LoVo (cell line): ENCODE measurements at places on chromosomes 11 and 22.
A peak's percentile ranks its signal among the peaks of the same experiment; 100 is the strongest.

DNA sequence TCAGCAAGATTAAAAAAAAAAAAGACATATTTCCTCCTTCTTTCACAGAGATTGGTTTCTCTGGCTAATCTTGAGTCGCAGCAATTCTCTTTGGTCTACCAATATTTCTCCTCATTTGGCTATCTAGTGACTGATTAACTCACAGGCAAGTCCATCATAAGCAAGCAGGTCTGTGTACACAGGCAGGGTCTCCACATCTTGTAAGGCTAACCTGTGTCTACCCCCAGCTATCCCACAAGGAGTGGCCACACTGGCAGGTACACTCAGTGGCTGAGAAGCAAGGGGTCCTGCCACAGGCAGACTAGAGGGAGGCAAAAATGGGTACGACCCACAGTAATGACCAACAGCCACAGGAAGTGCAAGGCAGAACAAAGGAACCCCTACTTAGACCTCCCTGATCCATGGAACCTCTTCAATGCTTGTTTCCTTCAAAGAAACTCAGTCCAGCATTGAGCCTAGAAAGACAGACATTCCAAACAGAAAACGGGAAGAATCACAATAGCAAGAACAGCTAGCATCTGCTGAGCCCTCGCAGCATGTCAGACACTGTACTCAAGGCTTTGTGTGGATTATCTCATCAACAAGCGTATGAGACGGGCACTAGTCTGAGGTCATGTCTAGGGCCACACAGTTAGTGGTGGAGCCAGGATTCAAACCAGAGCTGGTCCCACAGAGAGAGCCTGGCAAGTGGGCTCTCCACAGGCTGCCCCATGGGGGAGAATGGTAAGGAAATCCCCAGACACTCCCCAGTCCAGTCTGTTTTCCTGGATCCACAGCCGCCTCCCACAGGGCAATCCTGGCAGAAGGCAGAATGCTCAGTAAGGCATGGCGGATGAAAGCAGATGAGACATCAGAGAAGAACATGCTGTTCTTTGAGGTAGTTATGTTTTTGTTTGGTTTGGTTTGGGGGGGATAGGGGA, 34.3 kb downstream of the PLEKHA7 start:
- DNase-seq, result no peak

DNA sequence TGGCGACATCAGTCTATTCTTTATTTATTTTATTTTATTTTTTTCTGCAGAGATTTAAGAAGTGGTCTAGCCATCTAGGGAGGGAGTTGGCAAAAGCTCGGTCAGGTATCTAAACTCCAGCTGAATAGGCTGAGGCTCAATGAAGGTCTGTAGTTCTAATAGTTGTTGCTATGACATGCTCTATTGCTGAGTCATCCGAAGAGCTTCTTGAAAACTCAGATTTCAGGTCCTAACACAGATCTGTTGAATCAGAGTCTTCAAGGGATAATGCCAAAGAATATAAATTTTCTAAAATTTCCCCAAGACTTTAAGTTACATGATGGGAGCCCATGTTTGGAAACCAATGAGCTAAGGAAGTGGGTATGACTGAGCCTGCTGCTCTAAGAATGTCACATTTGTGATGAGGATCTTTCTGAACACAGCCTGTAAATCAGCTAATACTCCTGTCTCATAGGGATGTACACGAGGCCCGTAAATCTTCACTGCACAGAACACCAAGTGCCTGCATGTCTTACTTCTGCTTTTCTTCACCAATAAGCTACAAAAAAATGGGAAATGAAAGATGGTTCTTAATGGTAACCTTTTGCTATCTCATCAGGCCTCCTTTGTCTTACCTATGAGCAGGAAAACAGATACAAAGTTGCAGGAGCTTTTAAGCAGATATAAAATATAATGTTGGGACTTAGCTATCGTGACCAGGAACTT, 901.4 kb upstream of the API5 start:
- no peak for DNase-seq

- peak; percentile 81 for DNase-seq
These were observed at the start of gene RDX for GRCh38 chr11:110296226-110297075. Gene RDX (minus strand): TSS chr11:110296614. CDS start chr11:110279692, 16,922 bp downstream.

DNA sequence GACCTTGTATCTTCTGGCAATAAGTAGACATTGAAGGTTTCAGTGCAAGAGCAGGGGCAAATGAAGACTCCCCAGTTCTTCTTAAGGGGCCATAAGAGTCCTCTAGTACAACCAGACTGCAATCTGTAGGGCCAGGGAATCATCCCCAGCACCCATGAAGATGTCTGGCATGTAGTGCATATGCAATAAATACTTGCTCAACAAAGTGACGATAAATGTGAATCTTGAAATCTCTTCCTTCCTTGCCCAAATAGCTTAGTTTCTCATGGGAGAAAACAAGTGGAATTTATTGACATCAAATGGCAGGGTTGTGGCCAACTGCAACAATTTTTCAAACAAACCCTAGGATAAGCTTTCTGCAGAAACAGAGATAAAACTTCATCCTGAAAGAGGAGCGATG, 107.6 kb downstream of the ABTB2 start:
- DNase-seq, result no peak

GRCh38 chr11:33703234-33703633, 2.6 kb upstream of the C11orf91 start:
- DNase-seq, result no peak

DNA sequence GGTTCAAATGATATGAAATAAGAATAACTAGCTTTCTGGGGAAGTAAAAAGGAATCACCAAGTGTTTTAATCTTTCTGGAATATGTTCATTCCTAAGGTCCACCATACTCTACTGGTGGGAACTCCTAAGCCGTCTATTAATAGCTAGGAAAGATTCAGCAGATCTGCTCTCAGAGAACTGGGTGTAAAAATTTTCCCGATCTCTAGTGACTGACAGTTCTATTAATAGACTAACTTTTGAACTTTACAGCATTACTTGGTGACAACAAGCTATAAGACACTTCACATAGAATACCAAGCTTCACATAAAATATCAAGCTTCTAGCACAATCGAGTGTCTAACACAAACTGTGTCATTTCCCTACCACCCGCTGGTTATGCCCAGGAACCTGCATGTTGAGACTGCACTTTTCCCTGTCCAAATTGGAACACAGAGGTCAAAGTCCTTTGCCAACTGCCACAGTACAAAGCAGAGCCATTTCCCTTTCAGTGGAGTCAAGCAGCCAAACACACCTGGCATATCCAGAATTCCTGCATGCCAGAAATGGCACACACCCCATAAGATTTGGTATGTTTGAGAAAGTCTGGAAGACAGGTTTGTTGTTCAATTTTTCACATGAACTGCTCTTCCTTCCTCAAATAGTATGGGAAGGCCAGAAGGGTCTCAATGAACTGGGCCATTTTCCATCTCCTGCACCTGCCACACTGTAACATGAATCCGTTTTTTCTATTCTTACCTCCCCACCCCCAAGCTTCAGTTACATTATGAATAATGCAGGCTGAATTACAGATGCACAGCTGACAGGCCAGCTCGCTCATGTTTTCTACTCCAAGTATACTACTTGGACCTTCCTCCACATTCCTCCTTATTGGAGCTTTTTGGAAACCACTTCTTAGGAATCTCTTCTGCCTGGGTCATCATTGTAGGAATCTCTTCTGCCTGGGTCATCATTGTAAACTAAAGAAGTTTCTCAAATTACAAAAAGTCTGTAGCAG, 3.7 kb downstream of the OSBP start:
- DNase-seq, result peak; percentile 47

GRCh38 chr22:25092119-25092518, 107.5 kb upstream of the CRYBB3 start:
- DNase-seq, result no peak

DNA sequence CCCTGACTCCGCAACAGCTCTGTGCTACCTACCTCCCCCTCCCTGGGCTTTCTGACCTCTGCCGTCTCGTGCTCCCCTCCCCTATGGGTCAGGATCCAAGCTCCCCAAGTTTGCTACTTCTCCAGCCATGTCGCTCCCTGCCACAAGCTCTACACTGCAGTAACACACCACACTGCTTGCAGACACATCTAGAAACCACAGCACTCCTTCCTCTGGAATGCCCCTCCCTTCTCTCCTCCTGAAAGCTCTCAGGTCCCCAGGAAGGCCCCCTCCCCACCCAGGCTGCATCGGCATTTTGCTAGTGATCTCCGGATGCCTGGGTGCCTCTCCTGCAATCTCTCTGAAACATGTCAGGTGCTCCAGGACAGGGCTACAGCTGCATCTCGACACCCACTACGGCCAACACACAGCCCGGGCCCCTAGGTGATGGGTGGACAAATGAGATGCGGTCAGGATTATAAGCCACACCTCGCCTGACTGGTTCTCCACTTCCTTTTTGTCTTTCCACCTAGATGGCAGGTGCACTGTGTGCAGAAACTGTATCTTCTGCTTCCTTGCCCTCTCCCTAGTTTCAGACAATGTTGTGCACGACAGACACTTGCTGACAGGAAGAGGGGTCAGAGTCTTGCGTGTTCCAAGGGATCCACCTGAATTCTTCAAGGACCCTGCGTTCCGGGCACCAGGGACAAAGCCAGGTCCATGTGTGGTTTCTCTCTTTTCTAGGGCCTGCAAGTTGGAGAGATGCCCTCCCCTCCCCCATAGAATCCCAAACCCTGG, 22.9 kb downstream of the RPUSD4 start:
- no peak for DNase-seq

DNA sequence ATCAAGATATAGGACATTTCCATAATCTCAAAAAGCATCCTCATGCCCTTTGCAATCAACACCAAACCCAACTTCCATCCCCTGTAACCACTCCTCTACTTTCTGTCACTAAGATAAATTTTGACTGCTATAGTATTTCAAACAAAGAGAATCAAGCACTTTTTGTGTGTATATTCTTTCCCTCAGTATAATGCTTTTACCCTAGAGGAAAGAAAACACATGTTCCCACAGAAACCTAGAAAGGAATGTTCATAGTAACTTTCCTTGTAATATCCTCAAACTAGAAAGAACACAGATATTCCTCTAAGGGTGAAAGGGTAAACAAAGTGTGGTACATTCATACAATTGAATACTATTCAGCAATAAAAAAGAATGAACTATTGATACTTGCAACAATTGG, 5.5 kb upstream of the PATE1 start:
- DNase-seq, result no peak

GRCh38 chr22:40025856-40026255, 31.1 kb downstream of the FAM83F start:
- no peak for DNase-seq

- DNase-seq, result no peak
These were observed 10.1 kb upstream of the NCF4 start for GRCh38 chr22:36850682-36851081.

GRCh38 chr11:109120341-109120740, 301.6 kb upstream of the C11orf87 start:
- no peak for DNase-seq

DNA sequence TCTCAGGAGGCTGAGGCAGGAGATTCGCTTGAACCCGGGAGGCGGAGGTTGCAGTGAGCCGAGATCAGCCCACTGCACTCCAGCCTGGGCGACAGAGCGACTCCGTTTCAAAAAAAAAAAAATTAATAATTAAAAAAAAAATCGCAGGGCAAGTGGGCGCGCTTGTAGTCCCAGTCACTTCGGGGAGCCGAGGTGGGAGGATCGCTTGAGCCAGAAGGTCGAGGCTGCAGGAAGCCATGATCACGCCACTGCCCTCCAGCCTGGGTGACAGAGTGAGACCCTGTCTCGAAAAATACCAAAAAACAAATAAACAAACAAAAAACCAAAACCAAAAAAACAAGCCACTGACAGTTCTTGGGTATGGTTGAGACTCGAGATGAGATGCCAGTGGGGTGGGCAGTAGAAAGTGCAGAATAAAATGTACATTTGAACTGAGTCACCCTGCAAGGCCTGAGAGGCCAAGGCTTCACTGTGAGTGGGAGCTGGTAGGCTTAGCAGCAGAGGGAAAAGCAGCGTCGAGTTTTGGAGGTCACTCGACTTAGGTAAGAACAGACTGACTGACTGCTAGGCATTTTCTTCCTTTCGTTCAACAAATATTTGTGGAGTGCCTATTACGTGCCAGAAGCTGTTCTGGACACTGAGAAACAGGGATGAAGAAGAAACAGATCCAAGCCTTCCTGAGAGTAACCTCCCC, 635 bp upstream of the LDHA start:
- no peak for DNase-seq

GRCh38 chr11:76610871-76611475, 59.6 kb downstream of the LRRC32 start:
- no peak for DNase-seq

GRCh38 chr11:47225552-47226400, 11.0 kb downstream of the DDB2 start:
- no peak for DNase-seq

- peak; percentile 7 for DNase-seq
These were observed 15.4 kb upstream of the SOX10 start for GRCh38 chr22:37999640-38000272.

DNA sequence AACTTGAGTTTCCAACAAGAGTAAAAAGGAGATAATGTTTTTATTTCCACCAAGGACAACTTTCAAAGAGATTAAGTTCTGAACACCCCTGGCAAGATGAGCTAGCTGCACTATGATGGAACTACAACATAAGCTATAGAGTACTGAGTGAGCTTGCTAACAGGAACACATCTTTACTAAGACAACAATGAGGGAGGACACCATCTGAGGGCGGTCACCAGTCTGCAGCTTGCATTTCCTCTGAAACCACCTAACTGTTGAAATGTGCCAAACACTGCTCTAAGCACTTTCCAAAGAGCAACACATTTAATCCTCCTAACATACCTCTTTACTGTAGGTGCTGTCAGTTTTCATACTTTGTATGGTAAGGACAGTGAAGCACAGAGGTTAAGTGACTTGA, 68.4 kb downstream of the TCF20 start:
- DNase-seq, result no peak

GRCh38 chr11:12329169-12329568, 48.2 kb upstream of the PARVA start:
- DNase-seq, result no peak

DNA sequence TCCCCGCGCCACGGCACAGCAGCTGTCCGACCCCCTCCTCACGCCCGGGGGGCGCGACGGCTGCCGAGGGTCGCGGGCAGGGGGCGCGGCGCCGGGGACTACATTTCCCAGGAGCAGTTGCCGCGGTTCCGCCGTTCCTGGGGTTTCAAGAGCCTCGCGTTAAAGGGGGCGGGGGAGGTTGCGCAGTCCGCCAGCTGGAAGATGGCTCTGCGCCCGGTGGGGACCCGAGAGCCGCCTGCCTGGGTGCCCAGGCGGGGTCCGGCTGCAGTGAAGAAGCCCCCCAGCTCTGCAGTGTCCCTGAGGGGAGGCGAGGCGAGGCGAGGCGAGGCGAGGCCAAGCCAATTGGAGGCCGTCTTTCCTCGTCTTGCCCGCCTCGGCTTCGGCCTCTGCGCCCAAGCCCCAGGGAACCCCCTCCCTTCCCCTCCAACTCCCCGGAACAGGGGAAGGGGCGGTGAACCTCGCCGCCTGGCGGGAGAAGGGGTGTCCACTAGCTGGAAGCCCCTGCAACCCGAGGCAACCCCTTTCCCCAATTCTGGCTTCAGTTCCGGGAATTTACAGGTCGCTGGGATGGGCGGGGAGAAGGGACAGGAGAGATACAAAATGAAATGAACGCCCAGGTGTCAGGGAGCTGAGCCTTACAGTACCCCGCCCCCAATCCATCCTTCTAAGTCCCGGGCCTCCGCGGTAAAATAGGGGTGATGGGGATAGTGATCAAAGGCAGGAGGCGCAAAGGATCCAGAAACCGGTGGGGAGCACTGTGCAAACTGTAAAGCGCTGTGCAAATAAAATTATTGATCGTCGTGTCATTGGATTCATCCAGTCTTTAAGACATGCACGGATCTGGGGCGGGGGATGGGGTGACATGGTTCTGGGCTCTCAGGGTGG, 5.2 kb upstream of the GCAT start:
- no peak for DNase-seq

- DNase-seq, result no peak
These were observed 194.7 kb downstream of the OR4A47 start for GRCh38 chr11:48683226-48683720.

GRCh38 chr22:44460691-44461375, 37.2 kb downstream of the RTL6 start:
- DNase-seq, result no peak
